Right atrium auricular region (tissue), 2 donors: ENCODE measurements at places on chromosomes 11 and 22. TPM values are rescaled to one million over a fixed set of nuclear protein-coding genes. Genes with fewer than 3 reads are reported as not detected.

- peak; percentile 76 for DNase-seq
These were observed 1.5 kb upstream of the KLHDC7B start for GRCh38 chr22:50544078-50544745.

DNA sequence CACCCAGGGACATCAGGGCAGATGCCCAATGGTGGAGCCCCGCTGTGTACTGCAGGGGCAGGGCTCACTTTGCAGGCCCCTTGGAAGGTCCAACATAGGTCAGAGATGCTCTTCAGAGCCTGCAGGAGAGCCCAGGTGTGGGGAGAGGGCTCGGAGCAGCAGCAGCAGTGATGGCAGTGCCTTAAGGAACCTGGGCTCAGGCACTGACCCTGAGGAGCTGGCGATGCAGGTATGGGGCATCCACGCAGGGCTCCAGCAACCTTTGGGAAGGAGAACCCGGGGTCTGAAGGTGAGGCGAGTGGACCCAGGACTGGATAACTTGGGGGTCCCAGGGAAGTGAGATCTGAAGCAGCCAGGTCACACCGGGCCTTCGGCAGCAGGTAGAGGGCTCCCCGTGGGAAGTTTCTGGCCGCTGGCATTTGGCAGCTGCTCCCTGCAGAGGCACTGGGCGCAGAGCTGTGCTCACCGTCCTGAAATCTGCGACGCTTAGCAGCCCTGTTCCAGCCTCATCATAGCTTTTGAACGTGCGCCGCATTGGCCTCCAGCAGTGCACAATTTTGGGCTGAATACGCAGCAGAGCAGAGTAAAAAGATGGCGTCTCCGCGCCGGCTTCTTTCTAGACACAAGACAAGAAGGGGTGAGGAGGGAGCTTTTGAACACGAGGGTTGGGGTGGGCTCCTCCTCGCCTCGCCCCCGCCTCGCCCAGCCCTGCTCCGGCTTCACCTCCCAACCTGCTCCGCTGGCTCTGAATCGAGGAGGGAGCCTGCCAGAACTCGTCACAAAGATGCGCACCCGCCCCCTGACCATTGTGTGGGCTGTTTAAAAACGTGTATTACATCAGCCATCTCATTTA is 118.8 kb downstream of the MPPED1 start:
- DNase-seq = no peak

- no peak for DNase-seq
These were observed 173.3 kb downstream of the CADM1 start for GRCh38 chr11:115330684-115331482.

The NCAM1 gene
- 229 TPM for total RNA-seq

The BCR gene
- total RNA-seq = 41.3 TPM

The PKDREJ gene
- 0.07 TPM for total RNA-seq

The MS4A18 gene
- total RNA-seq = not detected

The BARX2 gene
- total RNA-seq = 0.35 TPM

The SPECC1L gene
- 33.6 TPM for total RNA-seq

The MRGPRX3 gene
- total RNA-seq = not detected
